Stimulated activated CD8-positive, alpha-beta memory T cell treated with anti-CD3 and anti-CD28 coated beads, Interleukin-12 subunit alpha, Interleukin-12 subunit beta, amount 100 ng/mL, for 1 hour (primary cell): ENCODE measurements at places on chromosomes 12 and 14.

DNA sequence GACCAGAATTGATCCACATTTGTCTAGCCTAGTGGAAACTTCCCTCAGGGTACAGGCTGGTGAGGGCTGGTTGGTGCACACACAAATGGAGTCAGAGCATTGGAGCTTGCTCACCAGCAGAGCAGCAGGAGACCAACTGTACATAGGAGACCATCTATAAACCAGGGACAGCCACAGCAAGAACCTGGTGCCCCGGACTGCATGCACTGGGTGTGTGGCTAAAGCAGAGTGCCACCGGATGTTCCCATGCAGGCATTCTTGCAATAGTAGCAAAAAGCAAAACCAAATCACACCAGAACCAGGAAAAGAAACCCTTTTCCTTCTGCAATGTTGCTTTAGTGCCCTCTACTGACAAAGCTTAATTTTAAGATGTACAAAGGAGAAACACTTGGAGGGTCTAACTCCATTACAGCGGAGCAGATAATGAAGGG, 136.4 kb downstream of the MDGA2 start:
- DNase-seq = no peak

DNA sequence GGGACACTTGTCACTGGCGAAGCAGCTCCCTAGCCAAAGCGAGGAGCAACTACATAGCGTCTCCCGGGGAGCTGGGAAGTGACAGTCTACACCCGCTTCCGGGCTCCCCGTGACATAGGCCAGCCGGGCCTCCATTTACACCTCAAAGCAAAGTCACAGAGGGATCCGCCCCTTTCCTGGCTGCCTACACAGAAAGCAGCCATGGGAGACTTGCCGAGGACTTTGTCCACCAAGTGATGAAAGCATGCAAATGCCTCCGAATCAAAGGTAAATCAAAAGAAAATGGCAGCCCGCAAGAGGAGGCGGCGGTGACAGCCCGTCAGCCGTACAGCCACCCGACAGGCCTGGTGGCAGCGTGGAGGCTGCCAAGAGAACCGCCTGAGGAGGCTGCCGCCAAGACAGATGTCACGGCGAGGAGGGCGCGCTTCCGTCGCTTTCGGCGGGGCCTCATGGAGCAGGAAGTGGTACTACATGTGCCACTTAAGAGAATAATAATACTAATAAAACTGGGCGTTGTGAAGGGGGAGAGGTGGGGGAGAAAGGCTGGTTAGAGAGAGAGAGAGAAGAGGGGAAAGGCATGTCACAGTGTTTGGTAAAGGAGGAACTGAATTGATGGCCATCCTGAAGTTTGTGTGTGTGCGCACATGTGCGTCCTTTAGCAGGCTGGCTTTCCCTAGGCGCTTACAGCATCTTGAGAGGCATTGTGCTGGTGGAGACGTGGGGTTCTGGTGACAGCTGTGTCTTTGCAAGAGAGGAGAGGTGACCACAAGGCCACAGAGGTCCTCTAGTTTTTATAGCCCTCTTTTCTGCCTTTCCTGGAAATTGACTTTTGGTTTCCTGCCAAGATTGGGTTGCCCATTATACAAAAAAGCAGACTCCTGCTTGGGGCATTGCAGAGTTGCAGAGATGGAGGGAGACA, 661.7 kb downstream of the VRK1 start:
- DNase-seq = peak; percentile 66

DNA sequence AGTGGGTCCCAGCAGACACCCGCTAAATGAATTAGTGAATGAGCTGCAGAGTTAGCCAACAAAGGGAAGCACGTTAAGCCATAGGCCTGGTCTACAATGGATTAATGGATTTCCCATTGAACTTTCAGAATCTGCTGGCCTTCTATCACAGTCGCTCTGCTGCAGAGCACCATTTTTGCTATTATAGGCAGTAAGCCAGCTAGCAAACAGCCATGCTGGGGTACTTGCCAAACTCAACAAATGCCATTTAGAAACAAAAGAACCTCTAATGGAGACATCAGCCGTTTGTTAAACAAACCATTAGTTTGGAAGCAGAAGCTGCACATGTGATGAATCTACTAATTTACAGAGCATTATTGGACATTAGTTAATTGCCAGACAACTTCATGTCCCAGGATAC, 181.1 kb upstream of the STXBP6 start:
- no peak for DNase-seq

DNA sequence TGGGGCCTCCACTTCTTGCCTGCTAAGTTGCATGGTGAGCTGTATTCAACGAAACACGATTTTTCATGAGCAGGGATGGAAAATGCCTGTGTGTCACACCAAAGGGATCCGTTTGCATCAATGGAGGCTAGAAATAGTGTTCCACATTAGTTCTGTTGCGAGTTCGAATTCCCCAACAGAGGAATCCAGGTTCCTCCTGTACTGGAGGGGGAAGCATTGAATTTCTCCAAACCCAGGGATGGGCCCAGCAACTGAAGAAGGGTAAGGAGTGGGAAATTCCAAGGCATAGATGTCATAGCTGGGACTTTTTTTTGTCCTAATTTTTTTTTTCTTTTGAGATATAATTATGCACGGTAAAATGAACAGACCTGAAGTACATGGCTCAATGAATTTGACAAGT, 336.2 kb downstream of the DPF3 start:
- DNase-seq = no peak

DNA sequence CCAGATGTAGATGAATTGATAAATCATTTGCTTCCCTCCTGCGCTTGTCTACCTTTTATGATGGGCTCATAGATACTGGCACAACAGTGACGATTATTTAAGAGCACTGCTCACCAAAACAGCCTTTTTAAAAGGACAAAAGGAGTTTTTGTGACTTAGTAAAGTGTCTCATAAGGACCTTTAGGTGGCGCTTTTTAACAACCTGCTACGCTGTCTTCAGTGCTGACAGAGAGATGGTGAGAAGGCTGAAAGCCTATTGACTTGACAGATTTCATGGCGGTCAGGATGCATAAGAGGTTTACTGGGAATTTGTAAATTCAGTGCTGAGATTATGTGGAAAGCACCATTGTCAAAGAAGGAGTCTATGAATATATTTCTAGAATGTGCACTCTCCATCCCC, 87.6 kb downstream of the SLC15A5 start:
- no peak for DNase-seq

GRCh38 chr12:88518863-88519403, 61.3 kb downstream of the KITLG start:
- no peak for DNase-seq
